ENCODE measurements at places on chromosomes 5 and 9.

- DNase-seq: no peak
Measured at GRCh38 chr9:91843093-91843492, 106.9 kb downstream of the ROR2 start.

- peak; percentile 73 for DNase-seq
Measured at GRCh38 chr5:150485693-150486401, 22.1 kb upstream of the NDST1 start.

DNA sequence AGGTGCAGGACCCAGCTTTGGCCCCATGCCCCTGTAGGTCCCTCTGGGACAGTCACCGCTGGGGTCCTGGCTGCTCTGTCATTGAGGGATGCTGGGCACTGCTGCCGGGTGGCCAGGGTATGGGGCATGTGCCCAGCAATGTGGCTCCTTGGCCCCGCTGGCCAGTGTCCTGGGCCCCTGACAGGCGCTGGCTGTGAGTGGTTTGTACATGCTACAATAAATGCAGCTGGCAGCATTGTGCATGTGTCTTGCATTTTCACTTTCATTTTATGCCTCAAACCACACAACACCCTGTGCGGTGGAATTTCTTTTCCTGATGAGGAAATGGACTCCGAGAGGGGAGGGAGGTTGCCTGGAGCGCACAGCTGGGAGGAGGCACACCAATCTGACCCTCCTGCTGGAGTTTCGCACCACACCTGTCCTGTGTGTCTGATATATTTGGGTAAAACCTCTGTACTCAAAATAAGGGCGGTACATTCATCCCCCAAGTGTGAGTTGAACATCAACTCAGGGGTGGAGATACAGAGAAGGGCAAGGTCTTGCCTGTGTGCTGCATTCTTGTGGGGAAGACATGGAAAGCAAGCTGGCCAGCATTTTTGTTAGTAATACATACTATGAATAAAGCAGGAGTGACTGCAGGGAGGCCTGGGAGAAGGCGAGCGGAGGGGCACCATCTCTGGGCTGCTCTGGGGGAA lies 11.7 kb downstream of the TSPAN17 start:
- DNase-seq: no peak

DNA sequence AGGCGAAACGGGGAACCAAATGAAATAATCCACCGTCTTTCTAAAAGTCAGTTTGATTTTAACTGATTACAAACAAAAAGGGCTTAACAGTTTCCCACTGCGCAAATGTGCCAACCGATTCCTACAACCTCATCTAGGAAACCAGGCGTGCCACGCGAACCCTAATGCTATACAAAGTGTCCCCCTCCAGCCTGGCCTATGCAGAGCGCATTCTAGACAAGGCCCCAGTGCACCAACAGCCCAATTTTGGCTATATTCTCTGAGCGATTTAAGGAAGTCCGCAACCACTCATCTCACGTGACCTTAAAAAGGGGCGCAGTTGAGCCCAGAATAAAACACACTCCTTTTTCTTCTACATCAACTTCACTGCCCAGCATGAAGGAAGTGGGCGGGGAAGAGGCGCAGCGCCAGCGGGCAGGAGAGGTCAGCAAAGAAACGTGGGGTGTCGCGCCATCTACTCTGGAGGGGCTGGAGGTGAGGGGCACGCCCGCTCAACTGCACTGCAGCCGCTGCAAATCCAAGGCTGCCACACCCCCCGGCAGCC lies 779 bp downstream of the FAM13B start:
- DNase-seq: peak; percentile 65

GRCh38 chr5:158287643-158288271 lies 428.8 kb upstream of the CLINT1 start:
- peak; percentile 58 for DNase-seq

DNA sequence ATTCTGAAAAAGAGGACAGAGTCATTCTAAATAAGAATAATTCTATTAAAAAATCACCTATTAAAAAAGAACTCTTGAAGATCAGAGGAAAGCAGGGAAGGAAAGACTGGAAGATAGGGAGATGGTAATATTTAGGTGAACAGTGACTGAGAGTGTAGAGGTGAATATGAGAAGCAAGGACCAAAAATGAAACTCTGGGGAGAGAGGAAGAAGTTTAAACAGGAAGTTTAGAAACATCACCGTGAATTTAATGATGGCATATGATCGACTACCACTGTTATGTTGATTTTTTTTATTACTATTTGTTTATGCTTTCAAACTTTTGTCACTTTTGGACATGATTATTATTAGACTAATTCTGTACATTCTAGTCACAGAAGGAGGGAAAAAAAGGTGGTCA lies 1.7 kb upstream of the SPINK6 start:
- no peak for DNase-seq

- no peak for DNase-seq
Measured at GRCh38 chr5:87777877-87778276, 365.1 kb upstream of the CCNH start.

DNA sequence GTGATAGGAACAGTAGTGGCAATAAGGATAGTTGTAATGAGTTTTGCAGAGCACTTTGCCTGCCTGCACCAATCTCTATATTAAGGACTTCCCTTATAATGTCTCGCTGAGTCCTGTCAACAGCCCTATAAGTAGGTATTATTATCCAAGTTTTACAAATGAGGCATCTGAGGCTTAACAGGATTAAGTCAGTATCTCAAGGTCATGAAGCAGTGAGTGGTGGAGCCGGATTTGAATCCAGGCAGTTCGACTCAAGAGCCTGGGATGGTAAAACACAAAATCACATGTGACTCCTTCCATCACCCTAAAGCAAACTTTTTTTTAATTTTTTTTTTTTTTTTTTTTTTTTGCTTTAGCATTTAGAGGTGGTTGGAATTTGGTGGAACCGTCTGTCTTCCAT lies 59.0 kb upstream of the RARS1 start:
- DNase-seq: no peak

DNA sequence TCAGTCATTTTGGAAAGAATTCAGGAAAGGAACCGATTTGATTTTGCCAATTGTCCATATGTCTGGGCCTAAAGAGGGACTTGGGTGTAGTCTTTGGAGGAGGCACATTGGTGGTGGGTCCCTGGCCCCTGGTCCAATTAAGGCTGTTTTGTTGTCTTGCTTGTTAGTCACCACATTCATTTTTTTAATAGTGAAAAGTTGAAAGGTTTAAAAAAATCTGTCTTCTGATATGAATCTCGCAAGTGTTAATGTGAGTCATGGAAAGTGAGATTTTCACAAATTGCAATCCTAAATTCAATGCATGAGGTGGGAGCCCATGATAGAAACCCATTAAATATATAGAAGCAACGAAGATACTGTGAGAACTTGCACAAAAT lies 165.9 kb upstream of the OTULINL start:
- DNase-seq: no peak

DNA sequence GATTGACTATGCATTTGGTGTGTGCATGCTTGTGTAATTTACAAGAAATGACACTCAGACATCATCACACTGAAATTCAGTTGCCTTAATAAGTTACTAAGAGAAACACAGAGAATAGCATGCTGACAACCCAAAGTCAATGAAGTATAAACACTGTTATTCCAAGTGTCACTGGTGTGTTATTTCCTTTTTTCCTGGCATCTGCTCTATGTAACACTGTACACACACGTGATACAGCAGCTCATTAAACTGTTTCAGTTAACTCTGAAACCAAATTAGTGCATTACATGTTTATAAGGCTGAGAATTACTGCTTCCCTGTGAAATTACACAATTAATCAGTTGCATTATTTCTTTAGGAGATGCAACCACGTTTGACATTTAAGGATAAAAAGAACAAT lies 252.7 kb downstream of the EFNA5 start:
- no peak for DNase-seq

GRCh38 chr9:89368978-89369377 lies 50.7 kb downstream of the SECISBP2 start:
- DNase-seq: no peak

DNA sequence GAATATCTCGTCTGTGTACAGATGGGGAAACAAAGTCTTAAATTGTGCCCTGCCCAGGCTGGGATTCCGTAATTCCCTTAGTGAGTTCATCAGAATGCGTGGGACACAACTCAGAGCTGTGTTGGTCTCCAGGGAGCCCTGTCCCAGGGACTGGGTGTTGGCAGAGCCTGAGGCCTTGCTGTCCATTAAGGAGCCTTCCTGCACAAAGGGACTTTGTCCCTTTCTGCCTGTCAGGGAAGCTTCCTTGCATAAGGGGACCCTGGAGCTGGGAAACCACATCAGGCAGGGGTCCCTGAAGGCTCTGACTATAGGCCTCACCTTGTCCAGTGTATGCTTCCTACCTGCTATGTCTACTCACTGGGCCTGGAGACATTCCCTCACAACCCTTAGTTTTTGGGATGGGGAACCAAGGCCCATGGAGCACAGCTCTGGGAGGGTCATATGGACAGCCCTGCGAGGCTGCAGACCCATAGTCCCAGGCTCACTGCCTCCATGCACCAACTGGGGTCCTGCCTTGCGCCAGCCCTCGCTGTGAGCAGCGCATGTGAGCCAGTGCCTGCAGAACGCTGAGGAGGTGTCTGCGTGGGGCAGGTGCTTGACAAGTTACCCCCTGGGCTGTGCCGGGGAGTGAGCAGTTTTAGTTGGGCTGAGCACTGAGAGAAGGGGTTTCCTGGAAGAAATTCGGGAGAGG lies 1.6 kb downstream of the CARD19 start:
- DNase-seq: peak; percentile 28

GRCh38 chr5:142929587-142929986 lies 159.4 kb downstream of the ARHGAP26 start:
- no peak for DNase-seq
